HL-60 (cell line): ENCODE measurements at places on chromosomes 6 and 20.

- DNase-seq, result no peak
Measured at GRCh38 chr6:142233945-142234682, 67.7 kb upstream of the ADGRG6 start.

DNA sequence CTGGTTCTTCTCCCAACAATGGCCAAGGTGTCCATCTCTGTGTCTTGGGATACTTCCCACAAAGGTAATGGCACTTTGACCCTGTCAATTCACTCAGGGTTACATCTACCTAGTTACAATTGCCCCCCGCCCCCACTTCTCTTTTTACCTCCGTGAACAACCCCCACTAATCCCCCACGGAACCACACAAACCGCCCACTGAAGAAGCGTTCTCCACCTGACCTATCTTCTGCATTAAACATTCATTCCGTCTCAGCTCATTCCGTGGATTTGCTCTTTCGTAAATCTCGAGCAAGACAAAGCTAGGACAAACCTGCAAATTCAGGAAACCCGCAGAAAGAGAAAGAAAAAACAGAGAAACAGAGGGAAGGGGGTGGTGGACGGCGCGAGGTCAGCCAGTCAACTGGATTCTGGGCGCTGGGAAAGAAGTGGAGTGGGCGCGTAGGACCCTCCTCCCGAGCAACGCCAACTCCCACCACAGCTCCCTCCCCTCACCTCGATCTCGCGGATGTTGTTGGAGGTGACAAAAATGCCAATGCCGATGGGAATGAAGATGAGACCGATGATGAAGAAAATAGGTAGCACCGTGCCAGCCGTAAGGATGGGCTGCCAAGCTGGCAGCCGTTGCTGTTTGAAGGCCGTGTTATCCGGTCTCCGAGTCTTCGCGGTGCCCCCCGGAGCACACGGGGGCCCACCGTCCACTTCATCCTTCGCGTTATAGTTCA is 523 bp downstream of the TMEM30A start:
- DNase-seq, result no peak

GRCh38 chr20:63738687-63739129 is 868 bp upstream of the SLC2A4RG start:
- no peak for DNase-seq

DNA sequence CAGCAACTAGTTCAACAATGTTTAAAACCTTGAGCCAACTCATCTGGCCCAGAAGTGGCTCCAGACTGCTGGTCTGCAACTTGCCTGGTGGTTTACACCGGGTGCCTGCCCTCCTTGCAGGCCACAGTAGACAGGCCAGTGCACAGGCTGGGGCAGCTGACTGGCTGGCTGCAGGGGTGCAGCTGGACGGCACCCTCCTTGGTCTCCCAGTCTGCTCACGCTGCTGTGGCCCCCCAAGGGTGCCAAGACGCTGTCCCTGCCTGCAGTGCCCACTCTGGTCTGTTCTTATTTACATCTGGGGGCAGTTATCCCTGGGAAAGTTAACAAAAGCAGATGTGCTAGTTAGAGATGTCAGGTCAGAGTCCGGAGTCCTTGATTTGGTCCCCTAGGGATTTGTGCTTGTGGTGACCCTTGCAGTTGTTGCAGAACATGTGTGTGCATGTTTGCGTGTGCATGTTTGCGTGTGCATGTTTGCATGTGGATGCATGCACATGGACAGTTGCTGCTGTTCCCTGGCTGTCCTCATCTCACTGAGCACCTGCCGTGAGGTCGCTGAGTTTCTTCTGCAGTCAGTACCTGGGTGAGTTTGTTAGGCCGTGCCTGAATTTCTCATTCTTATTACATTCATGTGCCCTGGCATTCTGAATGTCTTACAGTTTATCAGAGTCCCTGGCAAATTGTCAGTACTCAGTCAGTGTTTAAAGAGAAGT is 48.2 kb upstream of the IRF4 start:
- DNase-seq, result no peak

DNA sequence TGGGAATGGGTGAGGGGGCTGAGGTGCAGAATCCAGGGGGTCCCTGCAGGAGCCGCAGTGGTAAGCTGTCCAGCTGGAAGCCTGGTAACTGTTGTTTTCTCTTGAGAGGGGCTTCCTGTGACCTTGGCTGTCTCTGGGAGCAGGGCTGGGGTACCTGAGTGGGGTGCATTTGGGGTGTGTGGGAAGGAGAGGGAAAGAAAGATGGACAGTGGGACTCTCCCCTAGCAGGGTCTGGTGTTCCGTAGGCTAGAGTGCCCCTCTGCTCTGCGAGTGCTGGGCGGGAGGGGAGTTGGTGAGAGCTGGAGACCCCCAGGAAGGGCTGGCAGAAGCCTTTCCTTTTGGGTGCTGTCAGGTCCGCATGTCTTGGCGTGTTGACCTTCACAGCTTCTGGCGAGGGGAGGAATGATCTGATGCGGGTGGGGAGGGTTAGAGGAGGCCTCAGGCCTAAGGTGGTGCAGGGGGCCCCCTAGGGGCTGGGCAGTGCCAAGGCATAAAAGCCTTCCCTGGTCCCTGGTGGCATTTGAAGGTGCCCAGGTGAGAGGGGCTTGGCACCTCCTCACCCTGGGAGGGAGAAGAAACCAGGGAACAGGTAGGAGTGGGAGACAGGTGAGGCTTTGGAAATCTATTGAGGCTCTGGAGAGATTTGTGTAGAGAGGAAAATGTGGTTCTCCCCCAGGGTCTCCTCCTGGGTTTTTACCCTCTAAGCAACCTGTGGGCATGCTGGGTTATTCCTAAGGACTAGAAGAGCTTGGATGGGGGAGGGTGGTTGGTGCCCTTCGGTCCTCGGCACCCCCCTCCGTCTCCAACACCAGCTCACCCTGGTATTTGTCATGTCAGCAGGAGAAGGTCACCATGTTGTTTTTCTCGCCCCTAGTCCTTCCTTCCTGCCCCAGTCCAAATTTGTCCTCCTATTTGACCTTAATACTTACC is 3.3 kb downstream of the VEGFA start:
- no peak for DNase-seq

DNA sequence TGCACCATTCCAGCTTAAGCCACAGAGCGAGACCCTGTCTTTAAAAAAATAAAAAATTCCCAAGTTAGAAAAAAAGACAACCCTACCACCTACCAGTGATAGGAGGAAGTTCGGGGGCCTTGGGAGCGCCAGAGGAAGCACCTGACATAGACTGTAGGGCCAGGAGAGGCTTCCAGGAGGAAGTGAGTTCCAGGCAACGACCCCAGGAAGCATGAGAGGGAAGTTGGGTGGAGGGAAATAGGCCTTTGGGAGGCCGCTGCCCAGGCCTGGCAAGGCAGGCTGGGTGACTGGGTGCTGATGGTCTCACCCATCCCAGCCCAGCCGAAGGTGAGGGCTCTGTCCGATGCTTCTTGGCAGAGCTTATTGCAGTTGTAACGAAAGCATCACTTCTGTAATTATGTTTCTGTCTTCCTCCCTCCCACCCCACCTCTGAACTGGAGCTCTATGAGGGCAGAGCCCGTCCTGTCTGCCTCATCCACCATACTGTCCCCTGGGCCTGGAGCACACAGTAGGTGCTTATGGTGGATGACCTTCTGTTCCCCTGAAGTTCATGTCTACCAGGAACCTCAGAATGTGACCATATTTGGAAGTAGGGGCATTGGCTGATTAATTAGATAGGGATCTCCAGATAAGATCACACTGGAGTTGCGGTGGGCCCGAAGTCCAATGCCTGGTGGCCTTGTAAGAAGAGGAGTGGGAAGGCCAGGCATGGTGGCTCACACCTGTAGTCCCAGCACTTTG is 54.1 kb downstream of the UBE2V1 start:
- DNase-seq, result no peak

DNA sequence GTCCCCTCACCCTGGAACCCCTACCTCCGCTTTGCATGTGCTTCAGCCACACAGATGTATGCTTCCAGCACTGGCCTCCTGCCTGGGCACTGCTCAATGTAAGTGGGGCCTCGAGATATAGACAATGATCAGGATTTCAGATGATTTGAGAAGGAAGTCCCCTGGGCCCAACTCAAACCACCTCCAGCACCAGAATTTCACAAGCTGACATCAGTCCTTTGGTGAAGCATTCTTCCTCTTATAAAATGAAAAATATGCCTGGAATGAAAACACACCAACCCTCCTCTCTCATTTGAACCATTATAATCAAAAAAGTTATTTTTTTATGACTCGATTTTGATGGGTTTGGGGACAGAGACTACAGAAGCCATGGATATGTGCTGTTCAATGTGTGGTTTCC is 48.5 kb downstream of the BTBD3 start:
- DNase-seq, result no peak

- DNase-seq, result no peak
Measured at GRCh38 chr6:168905451-168906090, 348.1 kb downstream of the THBS2 start.

GRCh38 chr6:28371706-28372451 is 22.1 kb downstream of the ZKSCAN3 start:
- no peak for DNase-seq

DNA sequence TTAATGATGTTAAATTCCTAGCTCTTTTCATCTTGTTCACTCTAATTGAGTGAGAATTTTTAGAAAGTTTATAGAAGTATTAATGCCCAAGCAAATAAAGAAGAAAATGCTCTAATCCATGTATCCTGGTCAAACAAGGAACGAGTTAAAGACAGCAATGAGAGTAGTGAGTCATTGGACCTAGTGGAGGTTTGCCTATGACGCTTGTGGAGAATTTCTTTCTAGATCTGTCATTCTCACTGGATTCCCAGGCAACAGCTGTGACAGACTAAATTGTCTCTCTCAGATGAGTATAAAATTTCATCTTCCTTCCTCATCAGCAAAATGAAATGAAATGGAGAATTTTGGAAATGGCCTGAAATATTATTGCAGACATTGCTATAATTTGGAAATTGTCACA is 127.9 kb downstream of the COL19A1 start:
- DNase-seq, result no peak

DNA sequence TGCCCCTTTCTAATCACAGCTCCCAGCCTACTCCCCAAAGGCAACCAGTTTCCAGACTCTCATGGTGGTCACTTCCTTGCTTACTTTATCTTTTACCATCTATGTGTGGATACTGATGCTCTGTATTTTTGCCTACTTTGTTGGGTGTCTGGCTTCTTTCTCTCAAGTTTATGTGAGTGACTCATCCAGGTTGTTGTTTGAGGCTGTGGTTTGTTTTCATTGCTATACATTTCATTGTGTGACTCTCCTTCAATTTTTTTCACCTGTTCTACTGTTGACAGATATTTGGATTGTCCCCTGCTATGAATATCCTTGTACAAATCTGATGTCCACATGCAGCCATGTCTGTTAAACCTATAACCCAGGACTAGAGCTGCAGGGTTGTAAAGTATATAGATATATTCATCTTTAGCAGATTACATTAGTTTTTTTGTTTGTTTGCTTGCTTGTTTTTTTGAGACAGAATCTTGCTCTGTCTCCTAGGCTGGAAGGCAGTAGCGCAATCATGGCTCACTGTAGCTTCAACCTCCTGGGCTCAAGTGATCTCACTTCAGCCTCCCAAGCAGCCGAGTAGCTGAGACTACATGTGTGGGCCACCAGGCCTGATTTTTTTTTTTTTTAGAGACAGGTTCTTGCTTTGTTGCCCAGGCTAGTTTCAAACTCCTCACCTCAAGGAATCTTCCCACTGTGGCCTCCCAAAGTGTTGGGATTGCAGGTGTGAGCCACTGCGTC is 72.9 kb upstream of the EEF1E1 start:
- DNase-seq, result no peak

- no peak for DNase-seq
Measured at GRCh38 chr20:6769903-6770785, 2.7 kb downstream of the BMP2 start.

GRCh38 chr6:74867291-74867690 is 338.6 kb downstream of the COL12A1 start:
- no peak for DNase-seq

GRCh38 chr6:2767657-2768524 is 2.7 kb downstream of the WRNIP1 start:
- no peak for DNase-seq

GRCh38 chr6:148193063-148193680 is 149.5 kb upstream of the SASH1 start:
- no peak for DNase-seq

- no peak for DNase-seq
Measured at GRCh38 chr20:22437354-22437753, 147.0 kb downstream of the FOXA2 start.

DNA sequence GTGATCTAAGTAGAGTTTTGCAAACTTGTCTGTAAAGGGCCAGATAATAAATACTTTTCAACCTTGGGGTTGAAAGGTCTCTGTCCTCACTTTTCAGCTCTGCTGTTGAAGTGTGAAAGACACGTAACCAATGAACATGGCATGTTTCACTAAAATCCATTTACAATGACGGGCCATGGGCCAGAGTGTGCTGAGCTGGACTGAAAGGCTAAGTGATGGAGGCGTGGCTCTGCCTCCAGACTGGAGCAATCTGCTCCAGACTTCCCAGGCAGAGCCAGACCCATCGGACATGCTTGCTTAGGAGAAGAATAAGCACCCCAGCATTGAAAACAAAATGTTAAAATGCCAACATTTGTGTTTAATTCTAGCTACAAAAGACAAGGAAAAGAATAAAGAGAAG is 41.4 kb downstream of the SCAND1 start:
- DNase-seq, result no peak

- no peak for DNase-seq
Measured at GRCh38 chr6:105488516-105489215, 85.8 kb upstream of the PREP start.

DNA sequence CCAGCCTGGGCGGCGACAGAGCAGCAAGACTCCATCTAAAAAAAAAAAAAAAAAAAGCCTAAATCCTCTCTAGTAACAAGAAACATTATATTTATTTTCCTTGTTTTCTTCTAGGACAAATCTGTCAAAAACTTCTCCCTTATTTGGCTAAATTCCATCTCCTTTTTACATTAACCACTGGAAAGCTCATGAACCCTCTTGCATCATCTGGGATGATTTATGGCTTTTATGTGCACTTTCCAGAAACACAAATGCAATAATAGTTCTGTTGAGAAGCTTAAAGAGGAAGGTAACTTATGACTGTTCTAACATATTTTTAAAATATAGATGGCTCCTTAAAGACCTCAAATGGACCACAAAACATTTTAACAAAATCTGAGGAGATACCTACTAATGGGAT is 526.1 kb upstream of the SPTLC3 start:
- no peak for DNase-seq

- DNase-seq, result no peak
Measured at GRCh38 chr6:114042267-114043016, 71.5 kb upstream of the HDAC2 start.
